ENCODE measurements at places on chromosomes 5 and 9.

GRCh38 chr9:78121488-78121887, 89.9 kb upstream of the GNAQ start:
- peak; percentile 63 for DNase-seq

GRCh38 chr9:68981789-68982188, 32.1 kb downstream of the PRKACG start:
- no peak for DNase-seq

- DNase-seq, result no peak
These were observed 102.6 kb downstream of the PDE4D start for GRCh38 chr5:59790776-59791475.

- DNase-seq, result no peak
These were observed 174.1 kb upstream of the RFX3 start for GRCh38 chr9:3699883-3700282.

DNA sequence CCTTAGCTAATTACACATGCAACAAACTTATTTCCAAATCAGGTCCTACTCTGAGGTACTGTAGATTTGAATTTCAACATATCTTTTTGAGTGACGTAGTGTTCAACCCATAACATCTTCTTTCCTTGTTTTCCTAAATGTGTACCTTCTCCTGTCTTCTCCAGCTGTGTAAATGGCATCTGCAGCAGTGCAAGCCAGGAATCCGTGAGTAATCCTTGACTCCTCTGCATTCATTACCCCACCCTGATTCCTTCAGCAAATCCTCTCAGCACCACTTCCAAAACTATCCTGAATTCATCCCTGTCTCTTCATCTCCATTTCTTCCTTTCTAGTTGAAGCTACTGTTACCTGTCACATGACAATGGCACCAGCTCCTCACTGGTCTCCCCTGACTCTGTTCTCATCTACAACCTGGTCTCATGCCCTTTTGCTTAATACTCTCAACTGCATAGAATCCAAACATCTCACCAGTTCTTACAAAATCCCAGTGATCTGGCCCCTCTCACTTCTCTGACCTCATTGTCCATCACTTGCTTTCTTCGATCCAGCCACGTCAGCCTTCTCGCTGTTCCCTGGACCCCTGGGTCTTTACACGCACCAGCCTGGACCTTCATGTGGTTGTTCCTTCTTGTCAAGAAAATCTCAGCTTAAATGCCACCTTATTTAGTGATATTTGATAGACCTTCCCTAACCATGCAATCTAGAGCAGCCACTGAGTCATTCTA, 14.6 kb upstream of the TRAF1 start:
- no peak for DNase-seq

DNA sequence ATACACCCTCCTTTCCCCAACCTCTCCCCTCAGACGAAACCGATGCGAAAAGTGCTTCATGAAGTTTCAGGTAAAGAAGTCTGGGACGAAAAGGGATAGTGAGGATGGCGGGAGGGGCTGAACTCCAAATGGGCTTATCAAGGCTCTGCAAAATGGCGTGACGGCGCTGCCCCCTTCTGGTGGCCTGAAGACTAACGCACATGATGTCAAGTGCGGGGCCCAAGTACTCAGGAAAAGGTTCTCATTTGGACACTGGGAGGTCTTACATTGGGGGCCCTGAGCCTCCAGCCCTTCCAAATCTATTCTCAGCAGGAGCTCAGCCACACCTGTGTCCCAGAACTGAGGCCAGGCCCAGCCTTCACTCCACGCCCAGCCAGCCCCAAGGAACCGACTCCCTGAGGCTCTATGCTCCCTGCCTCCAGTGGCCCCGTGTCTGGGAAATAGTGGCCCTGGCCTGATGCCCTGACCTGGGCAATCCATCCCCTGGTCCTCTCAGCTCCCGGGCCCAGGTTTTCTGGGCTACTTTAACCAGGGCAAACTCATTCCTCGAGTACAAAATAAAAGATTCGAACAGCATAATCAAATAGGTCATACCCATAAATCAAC, 119.9 kb downstream of the KCNIP1 start:
- no peak for DNase-seq

DNA sequence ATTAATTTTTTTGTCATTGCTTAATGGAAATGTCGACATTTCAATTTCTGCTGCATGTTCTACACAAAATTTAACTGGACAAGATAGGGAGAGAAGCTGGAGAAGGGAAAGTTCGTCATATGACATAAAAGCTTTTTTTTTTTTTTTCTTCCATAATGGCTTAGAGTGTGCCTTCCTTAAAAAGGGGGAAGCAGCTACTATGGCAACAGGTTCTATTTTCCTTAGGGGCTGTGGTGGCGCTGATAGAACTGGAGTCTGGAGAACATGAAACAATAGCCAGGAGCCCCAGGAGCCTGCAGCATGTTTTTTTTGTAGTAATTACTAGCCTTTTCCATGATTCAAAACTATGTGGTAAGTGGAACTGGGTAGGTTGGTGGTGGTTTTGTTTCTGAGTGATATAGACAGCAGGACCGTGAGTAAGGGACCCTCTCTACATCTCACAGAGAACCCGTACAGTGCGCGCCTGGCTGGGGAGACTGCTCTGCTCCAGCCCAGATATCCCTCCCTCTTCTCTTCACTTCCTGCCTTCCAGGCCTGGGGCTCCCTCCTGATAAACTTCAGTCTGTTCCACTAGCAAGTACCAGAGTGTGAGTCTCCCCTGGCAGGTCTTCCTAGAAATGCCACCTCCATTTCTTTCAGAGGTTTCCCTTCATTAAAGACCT, 301.6 kb downstream of the NR3C1 start:
- no peak for DNase-seq

DNA sequence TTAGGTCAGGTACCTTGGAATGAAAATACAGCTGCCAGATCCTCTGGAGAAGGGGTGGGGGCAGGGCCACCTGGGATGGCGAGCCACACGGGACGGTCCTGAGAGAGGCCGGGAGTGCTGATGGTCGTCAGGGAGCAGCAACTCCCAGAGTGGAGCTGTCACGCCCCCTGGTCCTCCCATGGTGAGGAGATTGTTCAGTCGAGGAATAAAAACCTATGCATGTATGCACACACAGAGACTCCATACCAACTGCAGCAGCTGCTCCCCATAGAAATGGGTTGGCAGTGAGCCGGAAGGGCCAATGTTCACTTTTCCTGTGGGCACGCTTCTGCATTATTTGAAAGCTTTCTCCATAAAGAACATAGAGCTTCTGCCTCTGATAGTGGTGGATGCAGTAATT, 45.2 kb upstream of the SEMA4D start:
- no peak for DNase-seq

DNA sequence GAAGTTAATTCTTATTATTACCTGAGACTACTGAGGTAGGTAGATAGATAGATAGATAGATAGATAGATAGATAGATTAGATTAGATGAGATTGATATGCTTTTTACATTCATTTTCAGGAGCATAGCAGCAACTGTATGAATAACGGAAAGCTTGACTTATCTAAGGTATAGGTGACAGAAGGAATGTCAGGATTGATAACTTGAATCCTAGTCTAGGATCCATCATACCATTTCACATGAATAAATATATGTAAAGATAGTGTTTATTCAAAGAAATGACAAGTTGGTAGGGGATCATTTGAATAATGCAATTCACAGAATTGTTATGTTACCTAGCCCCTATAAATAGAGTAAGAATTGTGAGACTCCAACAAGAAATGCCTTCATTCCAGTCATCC, 1008.2 kb downstream of the CDH12 start:
- no peak for DNase-seq

DNA sequence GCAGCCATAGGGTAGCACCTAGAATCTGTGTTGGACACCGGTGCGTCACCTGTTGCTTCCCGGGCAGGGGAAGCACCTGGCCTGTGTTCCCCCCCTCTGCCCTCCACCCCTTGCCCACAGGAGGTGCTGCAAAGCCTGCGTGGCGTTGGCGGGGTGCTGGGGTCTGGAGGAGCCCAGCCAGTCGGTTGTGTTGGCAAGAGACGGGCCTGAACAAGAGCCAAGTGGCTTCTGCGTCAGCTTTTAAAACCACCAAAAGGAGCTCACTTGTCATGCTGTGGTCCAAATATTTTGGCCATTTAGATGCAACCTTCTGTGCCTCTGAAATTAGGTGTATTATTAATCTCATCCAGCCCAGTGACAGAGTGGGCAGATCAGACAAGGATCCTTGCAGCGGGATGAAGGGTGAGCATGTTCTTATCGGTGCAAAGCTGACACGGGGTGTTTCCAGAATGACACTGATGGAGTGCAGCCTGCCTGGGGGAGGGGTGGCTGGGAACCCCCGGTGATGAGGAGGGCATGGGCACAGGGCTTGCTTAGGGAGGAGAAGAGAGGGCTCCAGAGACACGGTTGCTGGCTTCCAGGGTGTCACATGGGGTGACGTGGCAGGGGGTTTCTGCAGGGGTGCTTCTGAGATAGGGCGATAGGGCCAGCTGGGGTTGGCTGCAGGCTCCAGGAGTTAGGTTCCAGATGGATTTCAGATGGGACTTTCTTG, 9.7 kb upstream of the RXRA start:
- peak; percentile 17 for DNase-seq

DNA sequence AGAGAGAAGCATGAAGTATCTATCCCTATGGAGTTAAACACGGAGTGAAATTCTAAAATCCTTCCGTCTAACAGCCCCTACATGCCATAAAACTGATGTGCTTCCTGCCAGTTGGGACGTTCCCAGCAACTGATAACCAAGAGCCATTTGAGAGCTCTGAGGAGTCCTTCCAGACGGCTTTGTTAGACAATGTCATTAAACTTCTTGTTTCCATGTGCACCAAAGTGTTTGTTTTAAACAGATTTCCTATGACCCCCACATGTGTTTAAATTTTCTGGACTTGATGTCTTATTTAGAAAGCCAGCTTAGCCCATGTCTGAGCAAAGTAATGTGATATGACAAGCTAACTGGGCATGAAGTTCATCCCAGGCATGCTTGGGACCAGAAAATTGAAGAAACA, 57.2 kb upstream of the LPAR1 start:
- DNase-seq, result no peak

GRCh38 chr5:173239233-173239593, 4.2 kb upstream of the NKX2-5 start:
- DNase-seq, result no peak

DNA sequence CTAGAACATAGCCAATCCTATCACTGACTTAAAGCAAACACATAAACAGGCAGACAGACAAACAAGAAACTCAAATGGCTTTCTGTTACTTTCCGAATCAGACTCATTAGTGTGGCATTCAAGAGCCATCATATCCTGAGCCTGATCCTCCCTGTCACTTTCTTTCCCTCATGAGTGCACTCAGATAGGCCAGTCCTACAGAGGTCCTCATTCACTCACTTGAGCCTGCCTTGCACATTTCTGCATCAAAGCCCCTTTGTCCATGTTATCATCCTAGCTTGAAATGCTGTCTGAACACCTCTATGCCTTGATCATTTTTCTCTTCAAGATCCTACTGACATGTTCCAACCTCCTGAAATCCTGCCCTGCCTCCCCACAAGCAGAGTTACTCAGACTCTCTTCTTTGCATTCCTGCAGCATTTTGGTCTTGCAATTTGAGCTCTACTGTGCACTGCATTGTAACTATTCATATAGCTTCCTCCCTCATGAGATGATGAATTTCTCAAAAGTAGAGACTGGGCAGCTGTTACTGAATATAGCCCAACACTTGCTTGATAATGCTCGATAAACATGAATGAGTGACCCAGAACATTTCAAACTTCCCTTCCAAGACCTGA, 126.9 kb downstream of the PALM2AKAP2 start:
- no peak for DNase-seq

GRCh38 chr5:2173151-2173834, 290.6 kb upstream of the IRX4 start:
- no peak for DNase-seq

DNA sequence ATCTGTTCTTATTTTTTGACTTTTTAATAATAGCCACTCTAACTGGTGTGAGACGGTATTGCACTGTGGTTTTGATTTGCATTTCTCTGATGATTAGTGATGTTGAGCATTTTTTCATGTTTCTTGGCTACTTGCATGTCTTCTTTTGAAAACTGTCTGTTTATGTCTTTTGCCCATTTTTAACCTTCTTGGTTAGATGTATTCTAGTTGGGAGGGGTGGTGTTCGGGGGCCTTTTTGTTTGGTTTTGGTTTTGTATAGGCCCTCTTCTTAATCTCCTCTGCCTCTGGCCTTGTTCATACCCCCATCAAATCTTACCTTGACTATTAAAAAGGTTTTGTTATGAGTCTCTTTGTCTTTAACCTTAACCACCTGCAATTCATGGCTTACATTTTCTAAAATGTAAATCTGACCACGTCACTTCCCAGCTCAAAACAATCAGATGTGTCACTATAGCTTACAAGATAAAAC, 107.8 kb upstream of the NR4A3 start:
- no peak for DNase-seq

DNA sequence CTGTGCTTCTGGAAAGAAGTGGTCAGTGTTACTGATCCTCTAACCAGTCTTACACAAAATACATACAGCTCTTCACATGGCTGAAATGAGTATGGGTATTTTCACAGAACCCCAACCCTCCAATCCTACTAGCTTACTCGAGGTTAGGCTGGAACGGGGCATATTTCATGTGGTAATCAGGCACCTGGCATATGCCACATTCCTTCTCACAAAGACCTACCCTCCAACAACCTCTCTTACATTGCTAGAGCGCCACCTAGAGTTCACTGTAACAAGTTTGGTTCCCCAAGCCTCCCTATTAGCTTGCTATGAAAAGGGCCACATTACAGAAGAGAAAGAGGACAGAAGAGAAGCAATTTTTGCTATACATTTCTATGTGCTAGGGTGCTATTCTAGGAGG, 597.3 kb downstream of the PRELID2 start:
- no peak for DNase-seq
